ENCODE measurements at places on chromosomes 1 and 21.
A peak's percentile ranks its signal among the peaks of the same experiment; 100 is the strongest.

DNA sequence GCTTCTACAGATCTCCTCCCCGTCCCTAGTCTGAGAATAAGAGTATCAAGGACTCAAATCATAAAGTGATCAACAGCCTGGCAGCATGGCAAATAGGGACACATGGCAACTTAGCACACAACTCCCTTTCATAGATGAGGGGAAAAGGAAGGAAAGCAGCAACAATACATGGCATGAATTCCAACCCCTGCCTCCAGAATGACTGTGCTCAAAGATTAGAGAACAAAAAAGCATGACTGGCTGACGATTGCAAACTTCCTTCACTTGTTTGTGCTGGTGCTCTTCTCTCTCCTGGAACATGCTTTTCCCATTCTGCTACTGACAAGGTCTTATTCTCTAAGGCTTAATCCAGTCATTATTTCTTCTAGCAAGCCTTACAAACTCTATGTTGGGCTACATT lies 11.5 kb downstream of the KTI12 start:
- no peak for DNase-seq

GRCh38 chr1:243266231-243266630 lies 10.4 kb downstream of the SDCCAG8 start:
- no peak for DNase-seq

DNA sequence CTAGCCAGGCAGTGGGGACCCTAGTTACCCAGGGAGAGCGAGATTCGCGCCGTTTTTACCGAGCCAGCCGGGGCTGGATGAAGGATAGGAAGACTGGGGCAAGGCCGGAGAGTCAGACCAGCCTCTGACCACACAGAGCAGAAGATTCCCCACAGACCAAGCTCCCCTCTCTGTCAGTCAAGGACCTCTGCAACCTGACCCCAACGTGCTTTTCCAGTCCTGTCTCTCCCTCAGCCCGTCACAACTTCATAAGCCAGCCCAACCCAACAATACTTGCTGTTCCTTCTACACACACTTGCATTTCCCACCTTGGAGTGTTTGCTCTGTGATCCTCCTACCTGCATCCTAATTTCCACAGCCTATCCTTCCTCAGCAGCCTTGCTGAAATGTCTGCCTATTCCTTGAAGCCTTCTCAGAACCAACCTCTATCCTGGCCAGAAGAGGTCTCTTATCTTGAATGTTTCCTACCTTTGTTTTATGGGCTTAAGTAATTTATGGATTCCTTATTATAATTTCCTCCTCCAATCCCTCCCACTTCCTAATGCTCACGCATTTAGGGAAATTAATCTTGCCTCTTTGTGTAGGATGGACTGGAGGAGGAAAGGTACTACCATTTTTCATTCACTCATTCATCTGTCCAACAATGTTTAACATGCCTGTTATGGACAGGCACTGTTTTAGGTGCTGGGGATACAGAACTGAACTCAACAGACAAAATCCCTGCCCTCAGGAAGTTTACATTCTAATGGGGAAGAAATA lies at the start of gene GSTM3:
GSTM3 (minus strand) TSS at position 424 of the 759 bp plus-strand sequence. CDS start 751 bp downstream, outside the sequence.
- peak; percentile 82 for DNase-seq

- DNase-seq = no peak
These were observed 51.5 kb upstream of the SLC22A15 start for GRCh38 chr1:115924770-115925169.

DNA sequence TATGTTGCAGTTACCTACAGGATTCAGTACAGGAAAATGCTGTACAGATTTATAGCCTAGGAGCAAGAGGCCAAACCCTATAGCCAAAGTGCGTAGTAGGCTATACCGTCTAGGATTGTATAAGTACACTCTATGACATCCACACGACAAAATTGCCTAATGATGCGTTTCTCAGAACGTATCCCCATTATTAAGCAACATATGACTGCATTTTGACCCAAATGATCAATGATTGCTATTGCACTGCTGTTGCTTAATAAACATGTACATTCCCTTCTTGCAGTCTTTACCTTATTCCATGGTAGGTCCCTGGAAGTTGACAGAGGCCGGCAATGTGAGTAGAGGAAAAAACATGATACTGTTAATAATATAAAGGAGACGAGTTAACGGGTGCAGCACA lies 33.0 kb downstream of the LRRC8C start:
- no peak for DNase-seq

DNA sequence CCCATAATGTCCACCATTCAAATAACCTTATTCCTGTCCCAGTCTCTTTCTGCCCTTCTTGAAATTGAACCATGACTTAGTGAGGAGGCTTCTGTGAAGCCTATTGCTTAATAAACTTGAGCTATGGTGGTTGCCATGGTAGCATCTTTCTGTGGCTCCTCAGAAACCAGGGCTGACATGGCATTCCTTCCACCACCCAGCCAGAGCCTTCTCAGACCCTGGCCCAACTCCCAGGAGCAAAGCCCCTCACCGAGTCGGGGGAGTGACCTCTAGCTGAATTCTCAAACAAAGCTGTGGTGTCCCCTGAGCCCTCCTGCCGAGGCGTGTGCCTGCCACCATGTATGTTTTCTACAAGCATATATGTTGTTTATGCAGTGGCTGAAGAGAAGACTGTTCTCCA lies 259.1 kb downstream of the CACNA1E start:
- DNase-seq = no peak

DNA sequence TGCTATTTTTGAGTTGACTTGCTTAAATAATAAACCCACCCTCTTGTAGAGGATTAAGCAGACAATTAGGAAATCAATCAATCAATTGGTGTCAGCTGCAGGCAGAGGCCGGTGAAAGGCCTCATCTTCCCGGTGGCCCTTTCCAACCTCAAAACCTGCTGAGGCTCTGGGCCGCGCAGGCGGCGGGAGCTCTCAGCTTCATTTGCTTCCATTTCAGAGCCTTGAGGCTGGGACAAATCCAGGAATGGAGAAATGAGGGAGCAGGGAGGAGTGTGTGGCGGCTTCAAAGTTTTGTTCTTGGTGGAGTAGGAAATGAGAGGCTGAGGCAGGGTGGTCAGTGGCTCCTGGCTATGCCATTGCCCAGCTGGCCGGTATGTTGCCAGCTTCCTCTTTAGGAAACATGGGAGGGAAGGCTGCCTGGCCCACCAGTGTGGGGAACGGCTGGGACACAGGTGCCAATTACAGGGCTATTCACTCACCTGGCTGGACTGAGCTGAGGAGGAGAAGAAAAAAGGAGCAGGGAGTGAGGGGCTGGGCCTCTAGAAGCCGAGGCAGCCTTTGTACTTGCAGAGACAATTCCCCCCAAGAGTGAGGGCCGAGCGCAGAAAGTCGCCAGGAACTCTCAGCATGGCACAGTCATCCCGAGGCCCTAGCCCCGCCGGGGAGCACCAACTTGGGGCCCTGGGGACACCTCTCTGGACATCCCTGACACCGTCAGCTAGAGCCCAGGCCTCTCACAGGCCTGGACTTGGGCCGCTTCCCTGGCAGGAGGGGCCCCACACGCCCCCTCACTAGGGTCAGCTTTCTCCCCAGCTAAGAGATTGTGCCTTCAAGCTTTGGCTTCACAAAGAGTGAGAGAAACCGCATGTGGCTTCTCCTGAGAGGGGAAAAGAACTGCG lies 4.4 kb downstream of the POU3F1 start:
- no peak for DNase-seq

DNA sequence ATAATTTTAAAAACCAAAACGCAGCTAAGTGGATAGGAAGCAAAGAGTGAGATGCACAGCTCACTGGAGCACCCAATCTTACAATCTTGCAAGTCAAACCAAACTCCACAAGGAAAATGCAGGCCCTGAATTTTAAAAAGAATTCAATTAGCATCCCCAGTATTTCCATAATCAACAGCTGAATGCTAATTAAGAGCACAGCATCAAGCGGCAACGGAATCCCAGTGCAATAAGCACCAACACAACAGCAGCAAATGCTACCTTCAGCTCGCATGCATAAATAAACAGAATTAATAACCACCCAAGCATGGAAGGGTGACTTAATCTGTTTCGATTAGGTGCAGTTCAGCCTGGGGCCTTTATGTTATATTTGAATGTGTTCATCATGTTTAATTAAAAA lies 142.9 kb downstream of the SLC45A1 start:
- no peak for DNase-seq

- peak; percentile 74 for DNase-seq
These were observed 486 bp downstream of the SLC27A3 start for GRCh38 chr1:153775458-153776327.

GRCh38 chr1:31881688-31882000 lies 56.5 kb downstream of the PTP4A2 start:
- no peak for DNase-seq

- no peak for DNase-seq
These were observed 116.0 kb downstream of the MRPL39 start for GRCh38 chr21:25491267-25491666.

GRCh38 chr1:16158025-16158424 lies 2.2 kb upstream of the EPHA2 start:
- no peak for DNase-seq

- DNase-seq = no peak
These were observed 120.0 kb downstream of the PEX14 start for GRCh38 chr1:10594595-10595223.

GRCh38 chr1:46798810-46799209 lies at the start of gene CYP4B1:
Gene CYP4B1 (plus strand): TSS chr1:46799046. CDS start chr1:46799082, 36 bp downstream.
- DNase-seq = no peak

DNA sequence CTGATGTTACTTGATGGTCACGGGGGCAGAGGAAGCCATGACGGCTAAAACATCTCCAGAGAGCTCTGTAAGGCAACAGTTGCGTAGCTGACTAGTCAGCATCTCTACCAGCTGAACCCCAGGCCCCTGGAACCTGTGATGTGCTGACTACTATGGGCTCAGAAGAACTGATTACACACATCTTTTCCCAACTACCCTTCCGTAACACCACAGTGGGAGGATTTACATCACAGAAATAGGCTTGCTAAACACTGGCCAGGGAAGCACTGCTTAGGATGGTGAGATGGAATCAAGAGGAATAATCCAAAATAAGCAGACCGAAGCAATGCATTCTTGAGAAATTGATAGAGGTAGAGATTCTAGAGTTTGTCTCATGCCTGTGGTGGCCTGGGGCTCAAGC lies 122.5 kb downstream of the SMYD2 start:
- DNase-seq = no peak

- DNase-seq = no peak
These were observed 118.5 kb downstream of the MATN1 start for GRCh38 chr1:30604801-30605440.

GRCh38 chr1:62271134-62271533 lies 48.1 kb downstream of the KANK4 start:
- DNase-seq = peak; percentile 85

DNA sequence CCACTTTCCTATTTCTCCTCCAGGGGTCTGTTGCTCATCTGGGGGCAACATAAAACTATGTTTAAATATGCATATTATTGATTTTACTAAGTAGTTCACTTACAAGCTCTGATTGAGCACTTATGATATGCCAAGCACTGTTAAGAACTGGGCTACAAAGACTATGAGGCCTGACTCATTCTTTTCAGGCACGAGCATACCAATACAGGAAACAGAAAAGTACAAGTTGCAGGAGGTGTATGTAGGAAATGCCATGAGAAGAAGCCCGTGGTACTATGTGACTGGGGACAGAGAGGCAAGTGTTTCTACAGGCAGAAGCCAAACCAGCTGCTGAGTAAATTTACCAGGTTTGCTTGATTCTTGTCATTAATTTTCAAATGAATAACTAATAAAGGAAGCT lies 120.4 kb upstream of the PTGFR start:
- no peak for DNase-seq

- peak; percentile 85 for DNase-seq
These were observed at the start of gene IFNLR1 for GRCh38 chr1:24186993-24187790. Gene IFNLR1 (minus strand): TSS chr1:24187289. CDS start chr1:24187248, 41 bp downstream.

- DNase-seq = peak; percentile 87
These were observed 6.2 kb upstream of the EFCAB14 start for GRCh38 chr1:46724991-46725735.

DNA sequence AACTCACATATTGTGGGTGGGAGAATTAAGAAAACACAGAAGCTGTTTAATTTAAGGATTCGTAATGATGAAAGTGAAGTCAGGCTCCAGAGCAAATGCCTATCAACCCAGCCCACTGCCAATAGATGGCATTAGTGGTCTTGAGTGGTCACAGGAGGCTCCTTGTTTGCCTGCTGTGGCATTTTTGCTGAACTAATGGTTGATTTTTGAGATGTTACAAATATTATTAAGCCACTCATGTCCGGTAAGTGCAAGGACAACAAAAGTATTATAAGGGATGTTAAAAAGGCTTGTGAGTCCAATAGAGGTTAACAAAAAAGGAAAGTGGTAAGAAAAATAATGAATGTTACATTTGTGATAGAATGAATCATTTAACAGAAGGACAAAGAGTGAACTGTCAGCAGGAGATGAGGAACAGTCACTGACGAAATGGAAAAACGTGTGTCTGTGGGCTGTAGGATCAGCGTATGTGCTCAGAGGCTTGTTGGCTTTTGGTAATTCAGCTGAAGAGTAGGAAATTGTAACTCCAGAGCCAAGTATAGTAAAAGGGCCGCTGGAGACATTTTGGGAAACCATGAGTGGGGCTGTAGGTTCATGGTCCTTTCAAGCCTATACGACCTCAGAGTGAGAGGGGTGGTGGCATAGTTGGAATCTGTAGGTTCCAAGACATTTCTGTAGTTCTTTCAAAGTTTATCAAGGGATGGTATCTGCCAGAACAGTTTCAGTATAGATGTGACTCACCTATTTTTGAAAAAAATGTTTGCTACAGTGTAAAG lies 11.2 kb downstream of the SFT2D2 start:
- DNase-seq = no peak

DNA sequence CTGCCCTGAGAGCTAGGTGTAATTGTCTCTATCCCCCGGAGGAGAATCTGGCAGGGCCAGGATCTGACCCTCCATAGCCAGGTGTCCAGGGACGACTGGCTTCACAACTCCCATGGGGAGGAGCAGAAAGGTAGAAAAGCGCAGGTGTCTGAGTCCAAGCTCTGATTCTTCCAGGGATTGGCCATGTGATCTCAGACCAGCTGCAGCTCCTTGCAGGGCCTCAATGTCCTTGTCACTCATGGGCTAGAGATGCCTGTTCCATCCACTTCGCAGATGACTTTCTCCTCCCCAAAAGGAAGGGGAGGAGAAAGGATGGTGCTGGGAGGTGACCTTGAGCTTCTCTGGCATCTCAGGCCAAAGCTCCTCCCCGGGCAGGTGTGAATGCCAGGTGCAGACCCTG lies 22.7 kb downstream of the HSPG2 start:
- DNase-seq = peak; percentile 81

DNA sequence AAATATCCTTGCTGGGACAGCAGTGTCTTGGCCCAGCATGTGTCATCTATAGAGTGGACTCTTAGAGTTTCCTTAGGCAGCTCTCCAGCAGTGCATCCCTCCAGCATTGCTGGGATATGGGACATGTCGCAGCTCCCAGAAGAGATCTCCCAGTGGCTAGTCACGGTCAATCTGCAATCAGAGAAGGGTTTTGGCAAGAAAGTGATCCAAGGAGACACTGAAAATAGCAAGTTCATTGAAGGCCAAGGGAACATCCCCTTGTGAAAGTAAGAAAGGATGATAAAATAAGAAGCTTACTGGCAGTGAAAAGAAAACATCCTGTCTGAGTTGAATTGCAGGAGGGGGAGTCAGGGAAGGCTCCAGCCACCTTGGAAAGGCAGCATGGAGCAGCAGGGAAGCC lies 19.3 kb upstream of the NPL start:
- no peak for DNase-seq

All from DMS79 treated with DMSO at 0.1 percent for 48 hours (cell line).